ENCODE measurements at places on chromosomes 6 and 20.

- DNase-seq: no peak
Measured at GRCh38 chr6:148649454-148649963, 97.3 kb upstream of the UST start.

- no peak for DNase-seq
Measured at GRCh38 chr20:17228624-17229061, 1.8 kb downstream of the PCSK2 start.

- no peak for DNase-seq
Measured at GRCh38 chr6:102660303-102660702, 1266.8 kb downstream of the GRIK2 start.

DNA sequence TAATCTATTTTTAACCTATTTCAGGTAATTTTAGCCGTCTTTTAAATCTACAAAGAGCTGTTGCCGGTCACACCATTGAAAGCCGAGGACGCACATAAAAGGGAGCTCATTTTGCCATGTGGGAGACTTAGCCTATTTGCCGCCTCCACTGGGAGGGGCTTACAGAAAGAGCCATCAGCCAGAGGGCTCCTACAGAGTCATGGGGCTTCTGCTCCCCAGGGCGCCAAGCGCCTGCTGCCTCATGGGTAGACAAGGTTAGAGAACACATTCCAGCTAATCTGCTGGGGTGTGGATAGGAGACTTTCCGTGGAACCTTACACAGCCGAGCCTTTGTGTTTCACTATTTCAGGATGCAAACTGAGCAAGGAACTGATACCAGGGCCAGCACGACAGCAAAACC, 12.6 kb downstream of the PCMTD2 start:
- DNase-seq: no peak

DNA sequence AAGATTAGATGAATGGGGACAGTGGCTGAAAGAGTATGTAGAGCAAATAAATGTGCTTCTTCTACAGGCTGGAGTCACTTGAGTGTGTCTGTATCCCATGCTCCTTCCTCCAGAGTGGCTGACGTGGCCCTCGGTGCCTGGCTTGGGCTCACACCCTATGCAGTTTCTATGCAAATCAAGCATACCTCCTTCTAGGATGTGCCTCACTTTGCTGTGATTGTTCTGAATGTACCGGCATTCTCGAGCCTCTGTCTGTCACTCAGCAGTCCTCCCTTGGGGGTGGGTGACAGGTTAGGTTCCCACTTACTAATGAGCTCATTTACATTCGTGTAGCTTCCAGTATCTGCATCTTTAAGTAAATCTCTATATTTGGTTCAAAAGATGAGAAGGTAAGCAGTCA, 55.1 kb upstream of the HDDC2 start:
- no peak for DNase-seq

DNA sequence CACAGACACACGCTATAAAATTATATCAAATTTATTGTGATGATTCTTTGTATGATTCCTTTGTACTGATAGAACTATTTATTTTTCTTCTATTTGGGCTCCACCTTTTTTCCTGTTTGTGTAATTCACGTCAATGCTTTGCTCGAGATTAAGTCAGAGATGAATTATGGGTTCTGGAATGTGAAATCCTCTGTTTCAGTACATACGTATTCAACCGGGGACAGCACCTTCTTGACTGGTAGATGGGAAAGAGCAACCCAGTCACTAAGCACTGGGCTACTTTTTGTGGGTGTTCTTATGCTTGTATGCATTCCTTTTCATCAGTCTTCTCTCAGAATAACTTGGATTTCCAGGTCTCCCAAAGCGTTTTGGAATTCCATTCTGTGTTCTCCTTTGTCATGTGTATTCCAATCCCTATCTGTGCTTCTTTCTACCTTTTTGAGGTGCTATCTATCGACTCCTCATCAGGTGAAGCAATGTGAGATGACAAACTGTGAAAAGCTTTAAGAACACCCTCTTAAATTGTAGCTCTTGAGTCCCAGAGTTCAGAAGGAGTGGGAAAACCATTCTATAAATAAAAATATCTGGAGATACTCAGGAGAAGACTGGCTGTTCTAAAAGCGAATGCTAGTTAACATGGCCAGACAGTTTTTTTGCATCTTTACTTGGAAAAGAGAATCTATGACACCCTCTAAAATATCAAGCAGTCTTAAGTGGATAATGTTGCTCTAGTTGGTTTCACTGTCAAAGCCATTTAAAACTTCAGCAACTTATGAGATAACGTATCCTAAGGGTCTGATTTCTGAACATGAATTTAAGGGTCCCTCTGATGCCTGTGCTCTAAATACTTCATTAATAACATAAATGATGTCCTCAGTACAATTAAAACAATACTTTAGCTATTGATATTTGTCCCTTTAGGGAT, 197.7 kb upstream of the PREP start:
- DNase-seq: peak; percentile 33

- peak; percentile 87 for DNase-seq
Measured at GRCh38 chr6:28940858-28941683, 17.3 kb upstream of the TRIM27 start.

DNA sequence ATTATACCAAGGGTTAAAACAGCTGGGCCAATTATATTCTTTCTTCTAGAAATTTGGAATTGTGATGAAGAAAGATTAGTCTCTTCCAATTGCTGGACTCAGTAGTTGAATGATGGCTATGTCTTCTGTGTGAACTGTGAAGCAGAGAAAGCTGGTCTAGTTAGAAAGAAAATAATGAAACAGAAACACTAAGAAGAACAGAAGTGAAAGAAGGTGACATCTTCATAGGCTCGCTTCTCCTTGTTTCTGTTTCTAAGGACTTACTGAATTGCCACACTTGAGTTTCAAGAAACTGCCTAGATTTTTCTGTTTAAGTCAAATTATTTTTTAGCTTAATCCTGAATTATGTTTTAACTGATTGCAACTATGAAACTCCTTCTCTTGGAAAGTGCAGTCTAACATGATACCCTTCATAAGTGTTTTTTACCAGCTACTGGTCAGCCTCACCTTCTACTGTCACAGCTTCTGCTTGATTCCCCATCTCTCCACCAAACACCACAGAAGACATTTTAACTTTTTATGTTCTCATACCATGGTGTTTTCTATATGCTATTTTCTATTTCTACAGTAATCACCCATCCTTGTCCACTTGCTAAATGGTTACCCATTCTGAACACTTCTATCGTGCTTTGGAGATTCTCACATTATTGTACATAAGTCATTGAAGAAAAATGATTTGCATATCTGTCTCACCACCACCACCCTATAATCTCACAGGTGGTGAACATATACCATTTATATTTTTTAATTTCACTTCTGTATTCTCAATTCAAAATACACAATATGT, 268.8 kb downstream of the GRIK2 start:
- DNase-seq: no peak

- DNase-seq: peak; percentile 42
Measured at GRCh38 chr20:9359561-9360308, 154.7 kb upstream of the LAMP5 start.

- peak; percentile 71 for DNase-seq
Measured at GRCh38 chr6:148324297-148324985, 18.2 kb upstream of the SASH1 start.

DNA sequence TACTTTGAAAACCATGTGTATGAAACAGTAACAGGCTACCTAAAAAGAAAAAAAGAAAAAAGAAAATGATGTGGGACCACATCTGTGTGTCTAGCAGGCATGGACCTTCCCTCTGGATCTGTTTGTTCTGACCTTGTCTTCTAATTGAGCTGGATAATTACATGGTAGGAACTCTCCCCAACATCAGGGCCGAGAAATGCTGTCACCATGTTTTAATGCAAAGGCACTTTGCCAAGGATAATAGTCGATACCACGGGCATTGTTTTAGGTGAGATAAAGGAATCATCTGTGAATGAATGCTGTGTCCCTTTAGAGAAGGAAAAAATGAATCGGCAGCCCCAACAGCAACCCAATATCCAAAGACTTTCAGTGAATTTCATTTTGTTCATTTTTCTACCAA, 149.1 kb downstream of the ZDHHC14 start:
- no peak for DNase-seq

- DNase-seq: peak; percentile 65
Measured at GRCh38 chr20:62025832-62026563, 39.7 kb downstream of the TAF4 start.

Measured in HFFc6 (cell line).